ENCODE measurements at places on chromosomes 16 and 17. TPM values are rescaled to one million over a fixed set of nuclear protein-coding genes. Genes with fewer than 3 reads are reported as not detected.

GRCh38 chr16:66984892-66985311, 3.5 kb upstream of the CES4A start:
- DNase-seq: no peak

GRCh38 chr16:80025236-80025635, 424.7 kb upstream of the MAF start:
- no peak for DNase-seq

DNA sequence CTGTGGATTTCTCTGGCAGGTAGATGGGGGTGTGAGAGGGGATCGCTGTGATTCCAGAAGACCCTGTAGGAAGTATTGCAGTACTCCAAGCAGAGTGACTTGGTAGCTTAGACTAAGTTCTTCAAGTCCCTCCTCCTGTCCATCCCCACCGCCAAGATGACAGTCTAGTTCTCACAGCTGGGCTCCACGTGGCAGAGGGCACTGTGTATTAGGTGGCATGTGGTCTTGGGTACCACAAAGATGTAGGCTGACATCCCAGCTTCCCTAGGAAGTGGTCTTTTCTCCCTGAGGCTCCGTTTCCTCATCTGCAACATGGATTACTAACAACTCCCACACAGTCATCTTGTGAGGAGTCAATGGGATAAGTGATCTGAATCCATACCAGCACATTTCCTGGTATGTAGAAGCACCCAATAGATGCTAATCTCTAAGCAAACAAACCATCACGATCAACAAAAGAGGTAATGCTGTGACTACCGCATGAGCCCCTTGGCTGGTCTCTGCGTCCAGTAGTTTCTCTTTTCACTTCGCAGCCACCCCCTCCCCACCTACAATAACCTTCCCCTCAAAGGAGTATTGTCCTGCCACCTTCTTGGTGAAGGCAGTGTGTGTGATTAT, 349.1 kb upstream of the EEF2KMT start:
- DNase-seq: no peak

DNA sequence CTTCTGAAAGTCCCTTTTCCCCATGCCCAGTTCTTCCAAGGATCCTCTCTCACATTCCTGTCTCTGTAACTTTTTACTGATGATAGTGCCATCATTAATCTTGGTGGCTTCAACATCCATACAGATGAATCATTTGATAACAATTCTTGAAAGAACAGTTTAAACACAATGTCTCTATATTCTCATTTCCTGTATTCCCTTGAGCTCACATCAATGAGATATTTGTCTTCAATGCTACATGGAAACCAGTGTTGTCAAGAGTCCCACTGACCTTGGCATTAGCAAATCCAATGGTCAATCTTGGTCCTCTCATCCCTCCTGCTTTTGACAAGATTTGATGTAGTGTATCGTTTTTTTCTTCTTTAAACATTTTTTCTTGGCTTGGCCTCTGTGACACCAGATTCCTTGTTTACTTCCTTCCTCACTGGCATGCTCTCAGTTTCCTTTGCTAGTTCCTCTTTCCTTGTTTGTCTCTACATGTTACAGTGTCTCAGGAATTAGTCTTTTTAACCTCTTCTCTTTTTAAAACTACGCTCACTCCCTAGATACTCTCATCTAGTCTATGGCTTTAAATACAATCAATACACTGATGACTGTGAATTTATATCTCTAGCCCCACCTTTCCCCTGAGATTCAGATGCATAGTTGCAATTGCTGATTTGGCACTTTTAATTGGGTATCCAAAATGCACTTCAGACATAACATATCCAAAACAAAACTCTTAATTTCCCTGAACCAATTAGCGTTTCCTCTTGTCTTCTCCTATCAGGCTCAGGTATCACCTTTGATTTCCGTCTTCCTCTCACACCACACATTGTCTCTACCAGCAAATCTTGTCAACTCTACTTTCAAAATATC, 134.0 kb downstream of the MYO1D start:
- no peak for DNase-seq

GRCh38 chr16:9096416-9096952, 5.0 kb downstream of the HAPSTR1 start:
- no peak for DNase-seq

- peak; percentile 91 for DNase-seq
Measured at GRCh38 chr17:7833795-7834541, at the start of gene KDM6B. KDM6B (plus strand) TSS chr17:7834217; CDS start chr17:7845555, 11,338 bp downstream.

GRCh38 chr16:30741461-30741914, 6.7 kb upstream of the PHKG2 start:
- peak; percentile 62 for DNase-seq

Gene ABCC11
- under 0.01 TPM for total RNA-seq

DNA sequence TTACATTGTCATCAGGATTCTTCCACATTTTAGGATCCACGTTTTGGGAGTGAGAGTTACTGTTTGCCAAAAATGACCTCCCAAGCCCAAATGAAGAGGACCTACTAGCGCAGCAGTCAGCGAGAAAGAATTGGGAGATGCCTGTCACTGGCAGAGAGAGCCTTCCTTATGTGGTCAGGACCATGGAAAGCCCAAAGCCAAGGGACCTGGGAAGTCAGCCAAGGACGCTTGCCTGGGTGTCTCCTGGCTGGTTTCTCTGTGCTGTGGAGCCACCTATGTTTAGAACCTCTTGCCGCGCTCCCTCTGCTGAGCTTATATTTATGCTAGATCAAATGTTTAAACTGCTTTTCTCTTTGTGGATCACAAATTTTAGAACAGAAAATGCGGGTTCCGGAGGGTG, 24.9 kb upstream of the RHBDL3 start:
- peak; percentile 24 for DNase-seq

Gene MED9
- 11.2 TPM for total RNA-seq

Gene HSD11B2
- not detected for total RNA-seq

DNA sequence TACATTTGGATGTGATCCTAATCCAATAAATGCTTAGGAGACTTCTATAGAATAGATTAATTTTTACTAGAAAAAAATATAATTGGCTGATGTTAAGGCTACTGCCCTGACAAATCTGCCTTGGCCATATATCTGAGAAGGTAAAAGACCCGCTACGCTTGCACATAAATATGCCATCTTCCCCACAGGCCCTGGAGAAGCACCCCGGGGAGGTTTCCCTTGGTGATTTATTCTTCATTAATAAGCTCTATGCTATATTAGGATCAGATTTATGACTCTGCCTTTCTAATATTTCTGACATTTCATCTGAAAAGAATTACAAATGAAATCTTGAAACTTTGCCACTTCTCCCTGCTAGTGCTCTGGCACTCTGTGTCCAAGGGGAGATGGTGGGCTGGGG, 27.4 kb upstream of the MEOX1 start:
- DNase-seq: no peak

Gene CBFA2T3
- total RNA-seq: not detected

- no peak for DNase-seq
Measured at GRCh38 chr17:44356241-44356640, 7.4 kb downstream of the FAM171A2 start.

GRCh38 chr17:35694906-35695305, 36.5 kb upstream of the RASL10B start:
- DNase-seq: no peak

DNA sequence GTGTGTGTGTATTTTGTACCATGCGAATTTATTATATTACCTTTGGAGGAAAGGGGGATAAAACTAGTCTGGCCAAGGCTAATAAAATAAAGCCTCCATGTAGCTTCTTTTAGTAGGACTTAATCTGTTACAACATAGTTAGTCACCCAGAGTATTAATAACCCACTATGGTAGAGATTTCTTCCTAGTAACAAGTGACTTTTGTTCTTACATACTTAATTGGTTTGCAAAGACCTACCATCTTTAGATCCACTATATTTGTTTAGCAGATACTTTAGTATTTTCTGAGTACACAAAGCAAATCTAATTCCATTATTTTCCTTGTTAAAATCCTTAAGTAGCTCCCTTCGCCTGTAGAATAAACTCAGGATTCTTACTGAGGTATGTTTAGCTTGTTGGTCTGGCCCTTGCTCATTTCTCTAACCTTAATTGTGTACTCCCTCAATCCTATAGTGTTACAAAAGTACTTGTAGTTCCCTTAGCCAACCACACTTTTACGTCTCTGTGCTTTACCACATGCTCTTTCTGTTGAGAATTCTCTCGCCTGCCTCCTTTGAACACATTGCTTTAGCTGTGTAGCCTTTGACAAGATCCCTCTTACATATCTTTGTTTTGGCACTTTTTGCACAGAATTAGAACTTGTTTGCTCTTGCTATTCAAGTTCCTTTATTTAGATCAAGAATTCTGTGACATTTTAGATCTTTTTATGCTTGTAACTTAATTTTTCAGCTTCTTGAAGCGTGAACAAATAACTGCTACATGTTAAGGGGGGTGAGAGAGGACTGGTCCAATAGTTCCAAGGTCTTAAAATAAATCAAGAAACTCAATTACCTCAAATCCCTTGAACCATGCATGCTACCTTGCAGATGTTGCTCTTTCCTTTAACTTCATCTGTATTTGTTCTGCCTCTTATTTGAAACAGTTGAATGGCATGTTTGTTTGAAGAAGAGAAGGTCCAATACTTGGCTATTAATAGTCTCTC, 23.8 kb downstream of the CLTC start:
- peak; percentile 60 for DNase-seq

Gene CLEC19A
- total RNA-seq: not detected

DNA sequence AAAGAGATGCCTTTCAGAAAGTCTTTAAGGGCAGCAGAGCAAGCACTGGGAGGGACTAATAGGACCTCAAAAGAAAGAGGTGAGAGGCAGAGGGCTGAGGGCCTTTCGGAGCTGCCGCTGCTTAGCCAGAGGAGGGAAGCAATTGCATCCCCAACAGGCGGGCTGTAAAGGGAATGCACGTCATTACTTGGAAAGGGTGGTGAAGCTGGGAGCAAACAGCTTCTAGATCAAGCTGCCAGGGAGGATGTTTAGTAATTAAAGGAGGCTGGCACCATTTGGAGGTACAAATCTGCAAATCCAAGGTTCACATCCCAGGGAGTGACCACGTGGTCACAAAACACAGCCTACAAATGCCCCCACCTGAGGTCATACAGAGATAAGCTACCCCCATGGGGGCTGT, 429.0 kb upstream of the RBFOX1 start:
- no peak for DNase-seq

DNA sequence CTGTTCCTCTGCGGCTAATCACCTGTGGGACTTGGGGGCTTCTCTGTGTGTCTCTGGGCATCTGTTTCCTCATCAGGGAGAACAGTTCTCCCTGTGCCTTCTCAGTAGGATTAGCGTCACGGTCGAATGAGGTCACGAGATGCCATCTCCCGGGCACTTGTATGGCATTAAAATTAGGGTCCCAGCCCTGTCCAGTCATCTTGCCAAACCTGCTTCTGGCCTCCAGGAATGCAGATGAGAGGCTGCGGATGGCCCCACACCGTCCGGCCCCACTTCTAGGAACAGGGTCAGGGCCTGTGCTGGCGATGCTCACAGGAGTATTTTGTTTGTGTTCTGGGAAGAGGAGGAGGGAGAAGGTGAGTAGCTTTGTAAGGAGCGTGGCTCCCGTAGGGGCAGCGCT, 58.5 kb downstream of the OR1D5 start:
- DNase-seq: no peak

GRCh38 chr17:60594734-60595133, 5.3 kb upstream of the PPM1D start:
- DNase-seq: no peak

GRCh38 chr16:72042157-72042660, 12.1 kb upstream of the HP start:
- DNase-seq: no peak

- DNase-seq: no peak
Measured at GRCh38 chr17:57707892-57708291, 37.2 kb downstream of the CCDC182 start.

Gene TEDC2
- total RNA-seq: 6.9 TPM

DNA sequence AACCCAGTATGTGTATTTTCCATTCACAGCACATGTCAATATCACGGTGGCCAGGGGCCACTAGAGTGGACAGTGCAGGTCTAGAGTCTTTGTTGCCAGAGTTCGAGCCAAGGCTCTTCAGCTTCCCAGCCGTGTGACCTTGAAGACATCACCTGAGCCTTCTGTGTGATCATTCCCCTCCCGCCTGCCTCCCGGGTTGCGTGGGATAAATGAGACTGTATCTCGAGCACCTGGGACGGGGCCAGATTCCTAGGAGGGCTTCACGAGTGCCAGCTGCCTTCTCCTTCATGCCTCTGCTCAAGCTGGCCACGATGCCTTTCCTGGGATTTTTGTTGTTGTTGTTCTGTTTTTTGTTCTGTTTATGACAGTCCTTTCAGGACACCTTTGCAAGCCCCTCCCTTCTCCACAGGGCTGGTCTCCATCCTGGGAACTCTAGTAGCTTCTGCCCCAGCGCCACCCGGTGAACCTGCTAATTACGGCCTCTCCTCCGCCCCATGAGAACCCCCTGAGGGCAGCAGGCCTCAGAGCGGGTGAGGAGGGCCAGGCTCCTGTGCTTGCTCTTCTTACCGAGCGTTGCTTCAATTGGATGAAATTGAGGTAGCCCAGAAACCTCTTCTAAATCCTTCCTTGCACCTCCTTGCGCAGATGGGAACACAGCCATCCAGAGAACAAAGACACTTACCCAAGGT, 3.9 kb downstream of the SPNS2 start:
- DNase-seq: no peak

DNA sequence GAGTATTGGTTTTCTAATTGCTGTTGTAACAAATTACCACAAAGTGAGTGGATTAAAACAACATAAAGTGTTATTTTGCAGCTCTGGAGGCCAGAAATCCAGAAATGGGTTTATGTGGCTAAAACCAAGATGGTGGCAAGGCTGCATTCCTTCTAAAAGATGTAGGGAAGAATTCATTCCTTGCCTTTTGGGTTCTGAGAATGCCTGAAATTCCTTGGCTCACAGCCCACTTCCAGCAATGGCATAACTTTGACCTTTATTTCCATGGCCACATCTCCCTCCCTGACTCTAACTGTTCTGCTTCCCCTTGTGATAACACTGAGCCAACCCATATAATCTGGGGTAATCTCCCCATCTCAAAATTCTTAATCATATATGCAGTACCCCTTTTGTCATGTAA, 269.6 kb upstream of the RPL38 start:
- no peak for DNase-seq

DNA sequence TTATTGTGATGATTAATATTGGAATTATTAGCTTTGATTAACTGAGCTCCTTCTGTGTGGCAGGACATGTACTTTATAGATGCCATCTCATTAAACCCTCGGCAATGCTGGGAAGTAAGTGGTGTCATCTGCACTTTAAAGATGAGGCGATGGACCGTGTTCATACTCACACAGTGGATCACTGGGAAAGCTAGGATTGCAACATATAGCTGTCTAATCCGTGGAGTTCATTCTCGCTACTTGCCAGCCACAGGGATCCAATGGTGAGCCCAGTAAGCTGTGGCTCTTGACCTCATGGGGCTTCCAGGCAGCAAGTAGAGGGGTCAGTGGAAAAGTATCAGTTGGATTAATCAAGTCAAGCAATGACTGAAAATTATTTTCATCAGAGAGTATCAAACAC, 587.9 kb downstream of the CDH13 start:
- peak; percentile 37 for DNase-seq

Gene MT1H
- not detected for total RNA-seq

DNA sequence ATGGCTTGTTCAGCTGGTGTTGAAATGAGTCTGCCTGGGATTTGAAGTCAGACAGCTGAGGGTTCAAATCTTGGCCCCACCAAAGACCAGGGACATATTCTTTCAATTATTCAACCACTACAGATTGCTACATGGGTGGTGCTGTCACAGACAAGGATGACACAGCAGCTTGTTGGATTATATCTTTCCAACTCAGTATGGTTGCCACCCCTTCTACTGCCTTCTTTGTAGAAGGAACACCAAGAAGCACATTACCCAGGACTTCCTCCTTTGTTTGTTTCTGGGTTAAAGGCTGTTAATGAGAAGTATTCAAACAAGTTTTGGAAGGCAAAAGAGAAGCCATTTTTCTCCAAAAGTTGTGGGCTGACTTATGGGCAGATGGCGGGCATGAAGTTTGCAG, 78.6 kb downstream of the COPRS start:
- no peak for DNase-seq

Data from fibroblast of villous mesenchyme (primary cell).